ENCODE measurements at places on chromosomes 7 and 10. TPM values are rescaled to one million over a fixed set of nuclear protein-coding genes. Genes with fewer than 3 reads are reported as not detected.

DNA sequence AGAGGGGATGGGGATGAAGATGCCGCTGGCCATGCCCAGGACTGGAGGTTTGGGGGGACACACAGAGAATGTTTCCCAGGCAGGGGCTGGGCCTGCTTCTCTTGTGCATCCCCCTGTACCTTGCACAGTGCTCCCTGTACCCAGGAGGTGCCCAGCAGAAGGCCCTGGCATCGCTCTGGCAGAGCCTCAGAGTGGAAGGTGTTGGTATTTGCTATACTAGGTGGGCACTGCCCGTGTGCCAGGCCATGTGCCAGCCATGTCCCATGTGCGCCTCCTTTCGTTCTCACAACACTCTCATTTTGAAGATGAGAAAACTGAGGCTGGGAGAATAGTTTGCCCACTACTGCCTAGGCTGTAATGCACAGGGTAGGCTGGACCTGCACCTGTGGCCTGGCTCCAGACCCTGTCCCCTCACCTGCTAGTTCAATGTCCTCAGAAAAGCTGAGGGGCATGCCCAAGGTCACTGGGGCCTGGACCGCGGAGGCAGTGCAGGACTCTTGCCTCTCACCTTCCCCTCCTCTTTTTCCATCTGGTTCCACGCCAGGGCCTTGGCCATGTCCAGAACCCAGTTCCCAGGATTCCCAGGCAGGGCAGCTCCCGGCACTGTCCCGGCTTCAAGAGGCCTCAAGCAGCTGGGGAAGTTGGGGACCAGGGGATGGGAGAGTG is 64.7 kb downstream of the GOLGA7B start:
- peak; percentile 4 for ATAC-seq

DNA sequence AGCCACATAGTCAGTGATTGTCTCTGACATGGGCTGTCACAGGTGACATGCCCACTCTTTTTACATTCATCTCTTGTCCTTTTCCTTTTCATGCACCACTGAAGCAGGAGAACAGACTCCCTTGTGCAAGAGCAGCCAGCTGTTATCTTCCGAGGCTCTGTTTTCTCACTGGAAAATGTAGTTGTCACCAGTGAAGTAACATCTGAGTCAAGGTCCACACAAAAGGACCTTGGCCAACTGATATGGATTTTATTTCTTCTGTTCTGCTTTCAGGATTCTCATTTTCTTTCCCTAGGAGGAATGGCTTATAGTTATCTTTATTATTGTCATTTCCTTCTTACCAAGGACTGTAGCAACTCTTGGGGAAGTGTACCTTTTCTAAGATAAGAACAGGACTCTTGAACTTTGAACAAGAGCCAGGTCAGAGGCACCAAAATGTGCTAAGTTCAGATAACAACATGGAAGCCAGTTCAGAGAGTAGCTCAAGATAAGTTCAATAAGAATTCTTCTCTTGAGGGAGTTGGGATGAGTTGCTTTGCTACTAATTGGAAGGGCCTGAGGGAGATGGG is 22.7 kb downstream of the AVPI1 start:
- ATAC-seq: no peak

Gene CALN1
- not detected for total RNA-seq

DNA sequence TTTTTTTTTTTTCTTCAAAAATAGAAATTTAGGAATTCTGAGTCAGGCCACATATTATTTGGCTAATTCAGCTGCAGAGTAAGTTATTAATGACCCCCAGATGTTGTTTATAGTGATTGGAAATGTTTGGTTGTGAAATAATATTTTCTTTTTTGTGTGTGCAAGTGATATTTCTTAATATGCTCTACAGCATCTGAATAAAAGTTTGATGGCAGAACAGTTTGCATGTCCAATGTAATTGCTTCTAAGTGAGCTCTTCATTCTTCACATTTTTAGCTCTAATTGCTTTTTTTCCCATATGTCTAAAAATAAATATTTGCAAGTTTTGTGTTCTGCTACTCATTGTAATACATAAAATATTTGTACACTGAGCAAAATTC is 116.0 kb downstream of the ARID5B start:
- no peak for ATAC-seq

Gene KIF5B
- 72.2 TPM for total RNA-seq

Gene PDE1C
- total RNA-seq: not detected

- no peak for ATAC-seq
These were observed 10.5 kb downstream of the LSM5 start for GRCh38 chr7:32479574-32480200.
